ENCODE measurements at places on chromosomes 7 and 10.

DNA sequence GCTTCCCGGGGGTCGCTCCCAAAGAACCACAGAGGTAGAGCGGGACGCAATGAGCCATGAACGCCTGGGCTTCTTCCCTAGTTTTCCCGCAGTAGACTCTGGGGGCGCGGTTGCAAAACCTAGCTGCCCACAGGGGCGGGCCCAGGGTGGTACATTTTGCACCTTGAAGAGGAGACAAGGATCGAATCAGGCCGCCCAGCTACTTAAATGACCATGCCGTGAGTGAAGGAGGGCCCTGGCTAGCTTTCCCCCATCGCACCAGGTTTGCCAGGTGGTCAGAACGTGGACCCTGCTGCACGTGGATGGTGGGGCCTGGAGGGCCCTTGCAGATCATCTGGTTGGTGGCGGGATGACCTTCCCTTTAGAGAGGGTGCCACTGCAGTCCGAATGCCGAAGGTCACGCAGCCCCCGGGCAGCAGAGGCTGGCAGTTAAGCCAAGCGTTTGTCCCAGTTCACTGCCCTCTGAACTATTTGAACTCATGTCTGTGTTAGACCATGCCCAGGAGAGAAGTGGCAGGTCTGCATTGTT is 604 bp upstream of the SHTN1 start:
- DNase-seq: no peak

- DNase-seq: no peak
These were observed 381.0 kb upstream of the NRP1 start for GRCh38 chr10:33715303-33715975.

DNA sequence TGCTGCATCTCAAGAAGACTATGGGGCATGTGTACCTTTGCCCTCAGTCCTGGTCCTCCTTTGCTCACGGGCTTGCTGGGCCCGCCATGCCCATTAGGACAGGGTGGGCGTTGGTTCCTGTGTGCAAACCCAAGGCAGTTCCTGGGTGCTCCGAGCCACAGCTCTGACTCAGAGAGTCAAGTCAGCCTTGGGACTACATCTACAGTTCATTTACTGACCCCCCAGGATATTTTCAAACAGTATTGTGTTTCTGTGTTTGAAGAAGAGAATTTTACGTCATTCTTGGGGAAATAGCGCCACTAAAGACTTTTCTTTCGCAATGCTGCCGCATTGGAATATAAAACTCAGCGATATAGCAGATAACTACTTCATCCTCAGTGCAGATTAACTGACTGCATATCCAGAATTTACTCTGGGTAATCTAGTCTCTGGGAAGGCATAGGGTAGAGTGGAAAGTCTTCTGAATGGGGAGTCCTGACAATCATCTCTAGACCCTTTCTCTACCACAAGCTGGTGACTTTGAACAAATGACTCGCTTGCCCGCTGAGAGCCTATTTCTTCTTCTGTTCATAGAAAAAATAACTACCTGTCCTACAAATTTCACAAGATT is 638.9 kb upstream of the FZD8 start:
- DNase-seq: no peak

DNA sequence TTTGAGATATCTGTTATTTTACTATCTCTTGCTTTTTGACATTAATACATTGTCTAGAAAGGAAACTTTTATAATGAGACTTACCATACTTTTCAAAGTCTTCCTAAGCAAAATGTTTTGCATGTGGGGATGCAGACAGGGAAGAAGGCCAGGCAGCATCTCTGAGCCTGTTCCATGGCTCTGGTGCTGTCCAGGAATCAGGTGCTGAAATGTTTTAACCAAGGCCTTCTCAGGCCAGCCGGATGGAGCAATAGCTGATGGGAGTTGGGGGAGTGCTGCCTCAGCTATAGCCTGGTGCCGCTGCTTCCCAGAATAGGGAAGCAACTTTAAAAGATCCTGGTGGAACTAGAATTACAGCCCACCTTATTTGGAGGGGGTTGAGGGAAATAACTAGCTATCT is 38.5 kb downstream of the CRTAC1 start:
- no peak for DNase-seq

DNA sequence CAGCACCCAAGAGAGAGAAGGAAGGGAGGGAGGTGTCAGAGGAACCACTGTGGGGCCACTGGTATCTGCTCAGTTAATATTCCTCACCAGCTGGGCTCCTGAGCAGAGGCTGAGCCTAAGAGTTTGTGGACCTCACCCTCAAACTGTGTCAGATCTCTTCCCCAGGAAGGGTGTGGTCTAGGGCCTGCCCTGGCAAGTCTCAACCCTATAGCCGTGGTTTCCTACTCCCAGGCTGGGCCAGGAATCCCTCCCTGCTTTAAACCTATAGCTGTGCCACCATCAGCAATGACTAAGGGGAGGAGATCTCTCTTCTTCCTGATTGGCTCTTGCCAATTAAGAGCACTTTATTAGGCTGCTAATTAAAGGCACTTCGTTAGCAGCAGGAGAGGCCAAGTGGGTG is 29.9 kb downstream of the POLL start:
- no peak for DNase-seq

GRCh38 chr7:16739863-16740622 is 13.5 kb upstream of the TSPAN13 start:
- DNase-seq: no peak
